HFF-Myc (cell line): ENCODE measurements at places on chromosomes 11 and 22.

GRCh38 chr11:46597155-46597554 is 3.3 kb upstream of the AMBRA1 start:
- DNase-seq = no peak

GRCh38 chr11:14860511-14860910 is 31.5 kb downstream of the CYP2R1 start:
- DNase-seq = no peak

GRCh38 chr22:45710469-45710868 is 38.8 kb downstream of the ATXN10 start:
- DNase-seq = no peak

DNA sequence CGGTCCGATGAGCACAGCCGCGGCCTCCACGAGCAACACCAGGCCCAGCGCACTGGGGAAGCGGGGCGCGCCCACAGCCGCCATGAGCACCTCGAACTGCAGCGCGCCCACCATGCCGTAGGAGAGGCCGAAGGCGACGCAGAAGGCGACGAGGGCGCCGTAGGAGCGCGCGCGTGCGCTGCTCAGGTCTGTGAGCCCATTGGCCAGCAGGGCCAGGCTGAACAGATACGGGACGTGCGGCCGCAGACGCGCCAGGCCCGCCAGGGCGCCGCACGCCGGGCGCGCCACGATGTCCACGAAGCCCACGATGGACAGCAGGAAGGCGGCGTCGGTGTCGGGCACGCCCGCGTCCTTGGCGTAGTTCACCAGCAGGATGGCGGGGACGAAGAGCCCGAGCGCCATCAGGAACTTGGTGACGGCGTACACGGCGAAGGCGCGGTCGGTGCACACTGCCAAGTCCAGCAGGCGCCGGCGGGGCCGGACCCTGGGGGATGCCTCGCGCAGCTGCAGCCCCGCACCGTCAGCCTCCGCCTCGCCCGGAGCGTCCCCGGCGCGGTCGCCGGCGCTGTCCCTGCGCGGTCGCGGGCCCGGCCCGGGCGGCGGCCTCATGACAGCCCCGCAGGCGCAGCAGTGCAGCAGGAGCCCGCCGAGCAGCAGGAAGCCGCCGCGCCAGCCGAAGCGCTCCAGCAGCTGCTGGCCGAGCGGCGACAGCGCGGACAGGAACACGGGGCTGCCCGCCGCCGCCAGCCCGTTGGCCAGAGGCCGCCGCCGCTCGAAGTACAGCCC is 2.9 kb downstream of the SLC16A8 start:
- DNase-seq = no peak

GRCh38 chr11:120032766-120033390 is 105.0 kb downstream of the TRIM29 start:
- DNase-seq = no peak
